Mesenchymal stem cell (in vitro differentiated cells and primary cell): ENCODE measurements at places on chromosomes 5 and 9.

DNA sequence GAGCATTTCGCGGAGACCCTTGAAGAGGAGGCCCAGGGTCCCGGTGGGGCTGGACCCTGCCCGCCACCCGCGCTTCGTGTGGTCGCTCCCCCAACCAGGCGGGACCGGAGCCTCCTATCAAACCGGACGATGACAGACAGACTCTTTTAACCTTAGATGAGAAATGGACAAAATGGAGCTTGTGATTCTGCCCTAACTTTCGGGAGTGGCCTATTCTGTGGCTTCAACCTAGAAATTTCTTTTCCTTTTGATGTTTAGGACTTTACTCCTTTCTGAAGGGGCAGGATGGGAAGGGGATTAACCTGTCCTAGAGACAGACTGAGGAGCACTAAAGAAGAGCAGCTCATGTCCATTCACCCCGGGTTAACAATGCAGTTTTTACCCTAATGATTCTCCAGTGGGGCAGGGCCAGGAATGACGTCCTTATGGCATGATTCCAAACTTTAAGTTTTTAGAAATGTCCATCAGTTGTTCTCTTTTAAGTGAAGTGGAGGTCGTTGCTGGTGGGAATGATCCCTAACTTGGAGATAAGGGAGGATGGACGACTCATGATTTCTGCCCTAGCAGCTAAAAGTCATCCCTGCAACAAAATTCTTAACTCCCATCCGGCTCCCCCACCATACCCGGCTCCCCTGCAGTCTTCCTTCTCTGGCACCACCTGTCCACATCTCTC, 1.0 kb downstream of the NIPSNAP3A start:
- peak; percentile 48 for DNase-seq

DNA sequence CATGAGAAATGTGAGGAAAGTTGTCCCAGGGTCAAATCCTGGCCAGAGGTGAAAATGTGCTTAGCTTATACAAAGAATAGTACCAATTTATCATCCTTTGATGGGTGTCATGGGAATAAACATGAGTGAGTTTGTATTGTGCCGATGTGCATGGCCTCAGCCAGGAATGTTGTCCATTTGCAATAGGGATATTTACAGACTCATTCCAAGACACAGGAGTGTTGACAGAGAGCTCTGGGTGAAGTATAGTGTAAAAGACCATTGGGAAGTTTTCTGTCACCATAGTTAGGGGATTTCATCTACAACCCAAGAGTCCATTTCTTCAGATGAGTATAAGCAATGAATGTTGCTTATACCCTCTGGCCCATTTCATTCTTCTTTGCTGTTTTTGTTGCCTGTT, 160.1 kb downstream of the DMAC1 start:
- no peak for DNase-seq

- peak; percentile 2 for DNase-seq
These were observed 139.6 kb downstream of the CMYA5 start for GRCh38 chr5:79829260-79829659.

DNA sequence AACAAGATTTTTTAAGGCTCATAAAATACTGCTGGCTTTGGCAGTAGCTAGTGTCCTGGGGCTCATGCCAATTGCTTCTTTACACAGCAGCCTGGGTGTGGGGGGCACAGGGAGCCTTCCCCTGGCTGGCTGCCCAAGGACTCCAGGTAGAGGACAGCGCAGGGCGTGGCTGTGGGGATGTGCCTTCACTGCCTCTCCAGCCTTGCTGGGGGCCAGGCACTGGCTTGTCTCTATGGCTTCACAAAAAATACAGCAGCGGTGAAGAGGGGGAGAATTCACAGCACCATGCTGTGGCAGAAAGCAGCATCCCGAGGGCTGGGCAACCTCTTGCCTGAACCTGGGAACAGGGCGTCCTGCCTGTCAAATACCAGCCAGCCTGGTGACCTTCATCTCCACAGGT, 57.4 kb downstream of the DAP start:
- DNase-seq, result no peak

GRCh38 chr5:179870952-179871351, 12.3 kb upstream of the MRNIP start:
- DNase-seq, result no peak

DNA sequence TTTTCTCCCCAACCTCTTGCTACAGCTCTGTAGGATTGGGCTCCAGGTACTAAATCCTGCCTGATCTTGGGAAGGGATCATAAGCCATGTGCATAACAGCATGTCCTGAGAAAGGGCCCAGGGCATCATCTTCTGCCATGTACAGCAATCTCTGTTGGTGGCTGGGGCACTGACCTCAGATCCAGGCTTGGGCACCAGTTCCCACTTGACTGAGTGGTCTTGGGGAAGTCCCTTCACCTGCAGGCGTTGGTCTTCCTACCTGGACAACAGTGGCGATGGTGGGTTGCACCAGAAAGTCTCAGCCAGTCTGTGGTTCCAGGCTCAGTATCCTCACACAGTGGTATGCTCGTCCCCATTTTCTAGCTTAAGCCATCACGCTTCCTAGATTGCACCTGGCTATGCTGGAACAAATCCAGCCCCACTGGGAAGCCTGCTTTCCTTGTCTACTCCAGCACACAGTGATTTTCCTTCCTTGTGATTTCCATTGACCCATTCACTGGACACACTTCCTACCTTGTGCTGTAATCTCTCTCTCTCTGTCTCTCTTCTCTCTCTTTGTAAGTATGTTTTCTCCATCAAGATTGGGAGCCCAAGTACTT, 121.7 kb upstream of the PITX1 start:
- DNase-seq, result no peak

- no peak for DNase-seq
These were observed 241.4 kb downstream of the PBX3 start for GRCh38 chr9:125988479-125989050.

DNA sequence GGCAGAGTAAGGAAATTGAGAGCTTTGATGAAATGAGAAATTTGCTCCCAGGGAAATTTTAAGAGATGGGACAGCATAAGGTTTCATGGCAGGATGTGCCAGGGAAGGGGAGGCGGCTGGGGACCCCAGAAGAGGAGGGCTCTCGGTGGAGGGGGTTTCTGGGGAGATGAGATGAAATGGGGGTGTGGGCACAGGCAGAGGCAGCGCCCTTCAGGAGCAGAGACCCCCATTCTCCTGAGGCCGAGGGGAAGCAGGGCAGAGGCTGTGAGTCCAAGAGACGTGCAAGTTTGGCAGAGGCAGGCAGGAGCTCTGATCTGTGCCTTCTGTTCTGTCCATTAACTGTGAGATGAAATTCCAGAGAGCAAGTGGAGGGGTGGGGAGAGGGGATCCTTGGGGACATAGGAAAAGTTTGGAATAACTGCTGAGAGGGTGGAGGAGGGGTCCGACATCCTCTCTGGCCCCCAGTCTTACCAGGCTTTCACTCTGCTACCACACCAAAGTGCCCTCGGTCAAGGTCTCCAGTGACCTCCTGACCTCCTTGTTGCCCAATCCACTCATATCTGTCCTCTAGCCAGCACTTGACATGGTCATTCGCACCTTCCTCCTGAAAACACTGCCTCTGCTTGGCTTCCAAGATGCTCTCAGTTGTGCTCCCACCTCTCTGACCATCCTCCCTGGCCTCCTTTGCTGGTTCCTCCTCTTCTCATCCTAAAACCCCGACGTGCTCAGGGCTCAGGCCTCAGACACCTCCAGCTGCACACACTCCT, 108.1 kb upstream of the MVB12B start:
- no peak for DNase-seq

- DNase-seq, result no peak
These were observed 515.1 kb downstream of the DMAC1 start for GRCh38 chr9:7284517-7284916.

- no peak for DNase-seq
These were observed 74.0 kb upstream of the MIER3 start for GRCh38 chr5:57025961-57026360.

- DNase-seq, result peak; percentile 37
These were observed 61.2 kb downstream of the IL6ST start for GRCh38 chr5:55933377-55934114.

- DNase-seq, result no peak
These were observed 57.5 kb upstream of the S1PR3 start for GRCh38 chr9:88933607-88934379.

GRCh38 chr5:77131361-77131760, 44.3 kb upstream of the ZBED3 start:
- no peak for DNase-seq

DNA sequence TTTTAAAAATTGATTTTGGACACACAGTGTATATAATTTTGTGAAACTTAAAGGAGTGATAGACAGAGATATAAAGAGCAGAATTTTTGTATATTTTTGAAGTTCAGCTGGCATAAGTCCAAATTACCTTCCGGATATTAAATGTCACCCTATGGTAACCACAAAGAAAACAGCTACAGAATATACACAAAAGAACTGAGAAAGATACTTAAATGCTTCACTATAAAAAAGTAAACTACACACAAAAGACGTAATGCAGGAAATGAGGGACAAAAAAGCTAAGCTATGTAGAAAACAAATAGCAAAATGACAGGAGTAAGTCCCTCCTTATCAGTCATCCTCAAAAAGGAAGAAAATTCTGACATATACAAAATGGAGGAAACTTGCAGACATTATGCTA, 29.4 kb downstream of the HACD4 start:
- no peak for DNase-seq

GRCh38 chr5:150640311-150641005, at the start of gene SYNPO:
Gene SYNPO (plus strand): TSS chr5:150640660. CDS start chr5:150648276, 7,616 bp downstream.
- DNase-seq, result peak; percentile 97

DNA sequence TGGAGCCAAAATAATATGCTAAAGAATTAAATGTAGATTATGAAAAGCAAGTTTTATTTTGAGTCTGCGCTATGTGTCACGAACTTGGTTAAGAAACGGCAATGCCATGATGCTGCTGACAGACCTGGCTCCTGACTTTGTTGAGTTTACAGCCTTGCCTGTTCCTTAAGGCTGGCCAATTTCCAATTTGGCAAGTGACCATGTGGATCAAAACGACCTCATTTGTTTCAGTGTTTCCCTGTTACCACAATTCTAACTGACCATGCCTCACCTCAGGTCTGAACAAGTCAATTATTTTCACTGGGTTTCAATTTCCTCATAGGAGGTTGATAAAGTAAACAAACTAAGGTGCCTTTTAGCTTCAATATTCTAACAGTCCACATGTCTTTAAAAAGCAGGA, 461.4 kb downstream of the ZNF608 start:
- no peak for DNase-seq

DNA sequence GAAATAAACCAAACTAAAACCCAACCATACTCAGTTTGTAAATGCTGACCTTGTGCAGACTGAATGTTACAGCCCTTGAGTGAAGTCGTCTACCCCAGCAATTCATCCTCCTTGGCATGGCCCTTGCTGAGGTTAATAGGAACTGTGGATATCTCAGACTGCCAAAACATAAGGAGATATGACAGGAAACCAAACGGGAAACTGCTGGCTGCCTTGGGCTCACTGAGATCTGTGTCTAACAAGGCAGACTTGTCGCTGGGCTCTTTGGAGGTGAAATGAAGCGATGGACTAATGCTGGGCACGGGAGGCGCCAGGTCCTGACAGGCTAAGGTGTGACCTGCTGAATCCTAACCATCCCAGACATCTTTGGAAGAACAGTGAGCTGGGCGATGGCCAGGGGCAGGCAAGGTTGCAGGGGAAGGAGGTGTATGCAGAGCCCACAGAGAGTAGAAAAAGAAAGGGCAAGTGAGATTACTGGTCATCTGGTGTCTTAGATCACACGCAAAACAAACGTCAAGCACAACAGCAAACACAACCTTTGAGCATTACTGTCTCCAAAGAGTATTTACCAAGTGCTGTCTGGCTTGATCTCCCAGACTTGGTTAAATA, 44.6 kb upstream of the ALDH1A1 start:
- no peak for DNase-seq

- no peak for DNase-seq
These were observed 100.9 kb upstream of the IL6ST start for GRCh38 chr5:56095579-56096102.

- no peak for DNase-seq
These were observed 143.7 kb downstream of the C5orf15 start for GRCh38 chr5:133824661-133825254.

- no peak for DNase-seq
These were observed 21.2 kb upstream of the VCAN start for GRCh38 chr5:83450183-83450966.
